B cell (primary cell): ENCODE measurements at places on chromosomes 3 and 15. TPM values are rescaled to one million over a fixed set of nuclear protein-coding genes. Genes with fewer than 3 reads are reported as not detected.

The MRAS gene
- polyA plus RNA-seq, result 0.03 and 0.35 TPM in 2 replicates

DNA sequence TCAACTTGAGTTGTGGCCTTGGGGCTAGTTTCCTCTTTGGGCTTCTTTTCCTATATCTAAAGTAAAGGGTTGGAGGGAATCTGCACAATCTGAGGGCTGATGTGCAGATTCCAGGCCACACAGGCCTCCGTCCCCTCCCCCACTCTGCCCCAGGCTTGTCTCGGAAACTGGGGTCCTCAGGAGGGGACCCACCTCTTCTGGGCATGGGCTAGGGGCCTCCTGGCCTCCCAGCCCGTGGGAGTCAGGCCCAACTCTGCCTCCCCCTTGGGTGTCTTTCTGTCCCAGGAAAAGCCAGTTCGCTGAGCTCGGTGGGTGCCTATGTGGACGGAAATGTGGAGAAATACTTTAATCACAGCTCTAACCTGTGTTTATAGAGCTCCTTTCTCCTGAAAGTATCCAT, 4.8 kb downstream of the SMAD6 start:
- H3K36me3 ChIP-seq, result no peaks in the 10 kb centered on the region
- H3K4me3 ChIP-seq, result no peak overlapping the region
- no peaks in the 10 kb centered on the region for H3K27me3 ChIP-seq

DNA sequence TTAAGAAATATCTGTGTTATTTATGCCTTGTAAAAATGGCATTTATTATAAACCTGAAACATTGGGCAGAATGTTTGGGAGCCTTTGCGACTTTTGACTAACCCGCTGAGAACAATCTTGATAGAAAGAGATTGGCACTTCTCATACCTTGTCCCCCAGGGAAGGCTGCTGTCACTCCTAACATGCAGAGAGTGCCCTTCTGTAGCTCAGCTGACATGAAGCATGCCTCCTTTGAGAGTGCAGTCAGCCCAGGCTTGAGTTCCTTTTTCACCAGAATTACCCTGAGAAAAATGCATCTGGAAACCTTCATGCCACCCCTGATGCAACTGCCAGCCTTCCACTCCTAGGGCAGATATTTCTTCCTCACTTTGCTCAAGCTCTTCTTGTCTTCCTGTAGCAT, 569.2 kb upstream of the ARPP21 start:
- H3K4me1 ChIP-seq, result no peaks in the 10 kb centered on the region
- H3K27me3 ChIP-seq, result no peaks in the 10 kb centered on the region
- no peak overlapping the region for H3K27ac ChIP-seq
- no peak for DNase-seq
- no peaks in the 10 kb centered on the region for H3K36me3 ChIP-seq

- peaks cover 18% of the 10 kb centered on the region for H3K4me1 ChIP-seq
- H3K27me3 ChIP-seq, result no peaks in the 10 kb centered on the region
- no peak overlapping the region for H3K4me3 ChIP-seq
- H3K27ac ChIP-seq, result no peak overlapping the region
- DNase-seq, result no peak
- H3K36me3 ChIP-seq, result peaks cover 34% of the 10 kb centered on the region
Measured at GRCh38 chr3:39082666-39083313, 24.6 kb downstream of the GORASP1 start.

DNA sequence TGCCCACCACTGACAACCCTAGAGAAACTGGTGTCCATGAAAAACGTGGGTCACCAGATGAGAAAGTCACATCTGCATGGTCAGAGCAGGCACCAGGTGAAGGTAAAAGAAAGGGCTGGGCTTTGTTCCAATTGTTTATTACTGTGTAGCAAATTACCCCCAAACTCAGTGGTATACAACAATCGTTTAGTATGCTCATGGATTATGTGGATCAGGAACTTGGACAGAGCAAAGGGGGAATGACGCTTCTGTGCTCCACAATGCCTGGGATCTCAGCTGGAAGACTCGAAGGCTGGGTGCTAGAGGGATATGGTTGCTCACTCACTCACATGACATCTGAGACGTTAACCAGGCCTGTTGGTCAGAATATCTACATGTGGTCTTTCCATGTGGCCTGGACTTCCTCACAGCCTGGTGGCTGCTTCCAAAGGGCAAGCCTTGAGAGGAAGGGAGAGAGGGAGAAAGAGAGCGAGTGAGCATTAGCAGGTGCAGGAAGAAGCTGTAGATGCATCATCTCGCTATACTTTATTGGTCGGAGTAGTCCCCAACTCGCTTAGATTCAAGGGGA, 44.9 kb downstream of the LPP start:
- peaks cover 8% of the 10 kb centered on the region for H3K4me1 ChIP-seq
- H3K27me3 ChIP-seq, result no peaks in the 10 kb centered on the region
- no peak overlapping the region for H3K4me3 ChIP-seq
- no peak for DNase-seq
- no peaks in the 10 kb centered on the region for H3K36me3 ChIP-seq

The CFAP92 gene
- not detected in 2 replicates for polyA plus RNA-seq

DNA sequence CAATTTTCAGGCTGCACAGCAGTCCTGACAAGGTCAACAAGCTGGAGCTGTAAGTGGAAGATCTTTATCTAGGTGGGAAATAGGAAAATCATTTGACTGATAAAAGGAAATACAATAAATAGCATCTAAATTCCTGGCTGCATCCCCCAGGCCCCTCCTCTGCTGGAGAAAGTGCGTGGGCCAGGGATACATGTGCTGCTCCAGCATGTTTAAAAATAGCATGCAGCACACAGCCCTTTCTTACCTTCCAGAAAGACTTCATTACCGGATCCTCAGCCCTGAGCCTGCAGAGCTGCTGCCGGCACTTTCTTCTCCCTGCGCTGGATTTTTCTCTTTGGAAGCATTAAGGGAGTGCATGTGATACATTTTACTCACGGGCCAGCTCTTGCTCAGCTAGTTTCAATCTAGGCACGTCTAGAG, 77.3 kb downstream of the HMG20A start:
- peaks cover 4% of the 10 kb centered on the region for H3K36me3 ChIP-seq
- H3K27ac ChIP-seq, result no peak overlapping the region
- no peak overlapping the region for H3K4me3 ChIP-seq
- no peak for DNase-seq
- H3K4me1 ChIP-seq, result peaks cover 17% of the 10 kb centered on the region

DNA sequence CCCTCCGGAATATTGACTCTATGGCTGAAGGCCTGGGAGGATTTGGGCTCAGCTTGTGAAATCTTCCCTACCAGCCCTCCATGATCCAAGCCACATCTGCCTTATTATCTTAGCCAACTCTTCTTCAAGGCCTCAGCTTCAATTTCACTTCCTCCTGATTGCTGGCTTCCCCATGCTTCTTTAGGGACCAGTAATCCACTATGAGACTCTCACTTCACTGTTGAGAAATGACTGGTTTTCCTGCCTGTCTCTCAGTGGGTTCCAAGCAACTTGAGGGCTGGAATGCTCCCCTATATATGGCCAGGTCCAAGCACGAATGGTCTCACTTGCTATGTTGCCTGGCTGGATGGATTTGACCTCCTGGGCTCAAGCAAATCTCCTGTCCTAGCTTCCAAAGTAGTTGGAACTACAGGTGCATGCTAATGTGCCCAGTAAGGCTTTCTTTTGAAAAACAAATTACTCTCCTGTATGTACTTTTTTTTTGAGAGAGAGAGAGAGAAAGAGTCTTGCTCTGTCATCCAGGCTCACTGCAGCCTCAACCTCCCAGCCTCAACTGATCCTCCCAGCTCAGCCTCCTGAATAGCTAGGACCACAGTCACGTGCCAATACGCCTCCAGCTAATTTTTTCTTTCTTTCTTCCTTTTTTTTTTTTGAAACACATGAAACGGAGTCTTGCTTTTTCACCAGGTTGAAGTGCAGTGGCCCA, 7.9 kb upstream of the PIK3CB start:
- H3K4me3 ChIP-seq, result no peak overlapping the region
- H3K4me1 ChIP-seq, result no peaks in the 10 kb centered on the region
- DNase-seq, result peak; percentile 27
- no peaks in the 10 kb centered on the region for H3K36me3 ChIP-seq
- H3K27me3 ChIP-seq, result no peaks in the 10 kb centered on the region
- no peak overlapping the region for H3K27ac ChIP-seq

DNA sequence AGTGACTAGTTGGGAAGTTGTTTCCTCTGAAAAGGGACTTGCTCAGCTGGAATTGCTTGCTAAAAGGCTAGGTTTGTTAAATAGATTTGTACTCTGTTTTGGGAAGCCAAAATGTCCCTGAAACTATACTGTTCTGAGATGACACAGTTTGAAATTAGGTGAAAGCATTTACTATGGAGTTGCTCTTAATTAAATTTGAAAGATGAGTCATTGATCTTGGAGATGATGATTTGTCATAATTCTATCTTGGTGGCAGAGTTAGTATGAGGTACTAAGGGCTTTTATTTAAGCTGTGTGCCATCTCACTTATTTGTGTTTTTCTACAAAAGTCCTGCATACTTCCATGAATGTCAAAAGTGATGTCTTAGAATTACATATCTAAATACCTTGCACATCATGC, 320.9 kb downstream of the PTPRG start:
- H3K27ac ChIP-seq, result no peak overlapping the region
- H3K4me1 ChIP-seq, result no peaks in the 10 kb centered on the region
- H3K4me3 ChIP-seq, result no peak overlapping the region
- no peaks in the 10 kb centered on the region for H3K36me3 ChIP-seq
- no peak for DNase-seq

DNA sequence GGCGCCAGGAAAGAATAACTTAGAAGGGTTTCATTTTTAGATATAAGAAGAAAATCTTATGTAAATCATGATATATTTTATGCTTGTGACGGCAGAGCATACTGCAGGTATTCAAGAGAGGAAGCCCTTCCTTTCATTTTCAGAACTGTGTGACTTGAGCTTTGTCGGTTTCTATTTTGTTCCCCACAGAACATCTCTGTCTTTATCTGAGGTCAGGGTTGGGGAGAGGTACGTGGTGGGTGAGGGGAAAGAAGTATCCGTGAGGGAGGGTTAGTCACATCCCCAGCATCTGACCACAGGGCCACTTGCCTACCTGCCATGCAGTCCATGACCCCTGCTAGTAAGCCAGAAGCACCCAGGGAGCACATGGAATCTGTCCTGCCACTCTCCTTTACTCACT, 126.5 kb downstream of the DGKG start:
- DNase-seq, result peak; percentile 34
- H3K36me3 ChIP-seq, result no peaks in the 10 kb centered on the region
- H3K27ac ChIP-seq, result no peak overlapping the region
- H3K4me3 ChIP-seq, result peak overlapping the region; percentile 5

DNA sequence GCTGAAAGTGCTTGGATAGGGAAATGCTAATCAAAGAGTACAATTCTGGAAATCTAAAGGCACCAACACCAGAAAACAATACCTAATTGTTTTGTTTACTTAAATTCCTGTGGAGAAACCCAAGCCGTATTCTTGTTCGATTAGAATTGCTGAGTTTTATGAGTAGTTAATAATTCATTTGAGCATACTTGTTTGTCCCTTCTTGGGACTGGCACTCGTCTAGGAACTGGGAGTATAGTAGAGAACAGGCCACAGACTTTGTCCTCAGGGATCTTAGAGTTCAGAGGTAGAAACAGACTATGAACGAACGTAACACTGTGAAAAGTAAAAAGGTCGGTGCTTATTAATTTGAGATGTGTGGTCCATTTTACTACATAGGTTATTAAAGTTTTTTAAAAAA, 39.4 kb downstream of the ZPLD1 start:
- H3K27me3 ChIP-seq, result no peaks in the 10 kb centered on the region
- no peak overlapping the region for H3K4me3 ChIP-seq
- no peaks in the 10 kb centered on the region for H3K36me3 ChIP-seq
- no peaks in the 10 kb centered on the region for H3K4me1 ChIP-seq
- no peak overlapping the region for H3K27ac ChIP-seq

The GOLGA6A gene
- 0.31 TPM in 1 of 2 replicates, not detected in the other for polyA plus RNA-seq

DNA sequence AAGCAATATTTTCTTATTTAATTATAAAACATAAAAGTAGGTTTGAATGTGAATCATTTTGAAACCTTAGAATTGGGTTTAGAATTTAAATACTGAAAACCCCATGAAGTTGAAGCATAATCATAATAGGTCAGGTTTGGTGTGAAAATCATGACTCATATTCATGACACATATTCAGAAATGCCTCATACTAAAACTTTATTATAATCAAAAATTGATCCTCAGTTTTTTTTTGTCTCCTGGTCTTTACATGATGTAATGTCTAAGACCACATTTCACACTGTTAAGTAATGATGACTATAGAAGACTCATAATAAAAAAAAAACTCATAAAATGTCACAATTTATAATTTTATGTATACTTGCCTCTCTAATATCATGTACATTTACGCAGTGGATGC, 190.4 kb downstream of the FOXP1 start:
- H3K27ac ChIP-seq, result peak overlapping the region; percentile 99
- H3K4me1 ChIP-seq, result peaks cover 80% of the 10 kb centered on the region
- no peak for DNase-seq
- H3K4me3 ChIP-seq, result no peak overlapping the region
- H3K27me3 ChIP-seq, result no peaks in the 10 kb centered on the region

GRCh38 chr3:182233957-182234356, 522.2 kb downstream of the SOX2 start:
- no peaks in the 10 kb centered on the region for H3K36me3 ChIP-seq
- H3K4me3 ChIP-seq, result no peak overlapping the region
- H3K27ac ChIP-seq, result no peak overlapping the region
- no peaks in the 10 kb centered on the region for H3K4me1 ChIP-seq
- DNase-seq, result no peak

The CFAP100 gene
- not detected in 2 replicates for polyA plus RNA-seq

GRCh38 chr3:120144267-120144666, 50.0 kb upstream of the GSK3B start:
- H3K4me1 ChIP-seq, result no peaks in the 10 kb centered on the region
- H3K27me3 ChIP-seq, result no peaks in the 10 kb centered on the region
- no peaks in the 10 kb centered on the region for H3K36me3 ChIP-seq
- H3K4me3 ChIP-seq, result no peak overlapping the region
- no peak overlapping the region for H3K27ac ChIP-seq

The FGD5 gene
- polyA plus RNA-seq, result not detected in 2 replicates

The AGBL1 gene
- polyA plus RNA-seq, result not detected in 2 replicates

DNA sequence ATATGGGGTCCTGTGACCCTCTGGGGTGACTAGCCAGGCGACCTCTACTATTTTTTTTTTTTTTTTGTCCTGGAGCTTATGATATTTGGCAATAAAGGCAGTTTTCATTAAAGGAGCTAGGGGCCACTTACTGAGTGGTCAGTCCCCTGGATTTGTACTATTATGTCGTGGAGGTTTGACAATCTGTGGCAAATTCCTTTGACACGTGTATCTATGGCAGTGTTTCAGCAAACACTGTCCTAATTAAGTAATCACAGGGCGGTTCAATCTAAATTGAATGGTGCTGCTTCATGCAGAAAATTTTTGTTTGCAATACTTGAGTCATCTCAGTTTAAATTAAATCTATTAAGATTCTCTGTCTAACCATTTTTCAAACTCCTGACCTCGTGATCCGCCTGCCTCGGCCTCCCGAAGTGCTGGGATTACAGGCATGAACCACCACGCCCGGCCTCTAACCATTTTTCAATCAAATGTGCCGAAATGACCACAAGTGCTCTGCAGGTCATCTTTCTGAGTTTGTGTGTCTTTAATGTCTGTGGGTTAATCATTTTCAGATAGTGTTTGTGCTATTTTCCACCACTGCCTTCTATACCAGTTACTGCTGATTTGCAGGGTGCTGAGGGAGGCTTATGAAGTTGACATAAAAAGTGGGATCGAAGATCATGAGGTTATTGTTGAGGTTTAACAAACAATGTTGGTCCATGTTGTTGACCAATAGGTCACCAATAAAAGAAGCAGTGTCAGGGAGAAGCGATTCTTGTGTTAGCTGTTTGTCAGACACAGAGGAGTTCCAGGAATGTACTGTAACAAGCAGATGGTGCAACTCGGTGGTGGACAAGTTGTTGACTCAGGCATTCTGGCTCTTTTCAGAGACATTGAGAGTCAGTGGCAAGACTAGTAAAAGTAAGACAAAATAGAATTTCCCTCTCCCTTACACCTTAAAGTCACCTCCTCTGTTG, 18.6 kb upstream of the SLC2A2 start:
- H3K36me3 ChIP-seq, result no peaks in the 10 kb centered on the region
- H3K4me3 ChIP-seq, result no peak overlapping the region
- no peak overlapping the region for H3K27ac ChIP-seq
- H3K27me3 ChIP-seq, result no peaks in the 10 kb centered on the region
- DNase-seq, result no peak
